ENCODE measurements at places on chromosomes 1 and 21.

GRCh38 chr1:73998348-73998959, 199.5 kb downstream of the LRRIQ3 start:
- DNase-seq = peak; percentile 21

- DNase-seq = no peak
Measured at GRCh38 chr1:12172042-12172851, 5.5 kb downstream of the TNFRSF1B start.

GRCh38 chr1:87106144-87106543, 191.7 kb downstream of the HS2ST1 start:
- DNase-seq = no peak

- DNase-seq = no peak
Measured at GRCh38 chr21:28636752-28637691, 355.7 kb downstream of the LTN1 start.

- no peak for DNase-seq
Measured at GRCh38 chr1:214107322-214108096, 119.7 kb downstream of the PROX1 start.

GRCh38 chr21:34890724-34891612, 158.1 kb downstream of the RUNX1 start:
- DNase-seq = peak; percentile 53

DNA sequence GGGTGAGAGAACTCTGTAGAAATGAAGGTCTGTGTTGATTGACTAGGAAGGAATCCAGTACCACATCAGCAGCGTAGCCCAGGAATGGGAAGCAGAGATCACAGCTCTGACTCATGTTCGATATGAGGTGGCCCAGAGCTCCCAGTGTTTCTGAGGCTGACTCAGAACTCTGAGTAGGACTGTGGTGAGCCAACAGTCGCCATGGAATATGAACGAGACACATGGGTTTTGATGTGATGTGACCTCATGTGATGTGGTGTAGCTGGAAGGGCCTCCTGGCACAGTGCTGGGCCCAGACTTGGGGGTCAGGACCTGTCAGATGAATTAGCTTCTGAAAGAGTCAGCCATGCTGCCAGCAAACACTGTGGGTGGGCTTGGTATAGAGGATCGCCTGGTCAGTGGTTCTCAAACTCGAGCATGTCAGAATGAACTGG, 237.0 kb downstream of the MRPL39 start:
- DNase-seq = no peak

DNA sequence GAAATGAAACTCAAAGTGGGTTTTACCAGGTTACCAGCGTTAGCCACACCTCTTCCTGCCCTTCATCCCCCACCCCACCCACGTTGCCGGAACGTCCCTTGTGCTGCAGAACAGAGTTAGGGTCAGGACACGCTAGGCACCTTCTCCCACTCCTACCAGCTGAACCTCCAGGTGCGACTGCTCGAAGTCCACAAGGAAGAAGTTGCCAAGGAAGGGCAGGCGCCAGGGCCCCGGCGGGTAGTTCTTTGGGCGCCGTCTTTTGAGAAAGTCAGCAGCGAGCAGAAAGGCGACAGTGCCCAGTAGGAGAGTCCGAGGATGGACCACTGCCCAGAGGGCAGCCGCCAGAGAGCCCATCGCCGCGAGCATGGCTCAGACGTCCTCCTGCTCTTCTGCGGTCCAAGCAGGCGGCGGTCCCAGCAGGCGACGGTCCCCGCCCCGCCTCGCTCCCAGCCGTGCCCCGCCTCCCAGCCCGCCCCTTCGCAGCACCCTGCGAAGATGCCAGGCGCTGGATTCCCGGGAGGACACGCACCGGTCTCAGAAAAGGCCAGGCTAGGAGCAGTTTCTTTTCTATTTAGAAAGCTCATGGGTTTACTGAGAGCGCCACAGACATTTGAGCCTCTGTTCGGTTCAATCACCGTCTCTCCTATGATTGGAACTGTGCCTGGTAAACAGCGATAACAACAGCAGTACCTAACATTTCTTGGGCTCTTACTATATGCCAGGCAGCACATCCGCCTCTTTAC, at the start of gene CYP2J2:
CYP2J2 (minus strand) TSS at position 393 of the 743 bp plus-strand sequence; CDS start at position 366, 27 bp downstream.
- DNase-seq = peak; percentile 52

- DNase-seq = no peak
Measured at GRCh38 chr1:208782186-208782585, 538.0 kb upstream of the PLXNA2 start.

- DNase-seq = peak; percentile 18
Measured at GRCh38 chr1:214658785-214659184, 55.8 kb downstream of the CENPF start.

DNA sequence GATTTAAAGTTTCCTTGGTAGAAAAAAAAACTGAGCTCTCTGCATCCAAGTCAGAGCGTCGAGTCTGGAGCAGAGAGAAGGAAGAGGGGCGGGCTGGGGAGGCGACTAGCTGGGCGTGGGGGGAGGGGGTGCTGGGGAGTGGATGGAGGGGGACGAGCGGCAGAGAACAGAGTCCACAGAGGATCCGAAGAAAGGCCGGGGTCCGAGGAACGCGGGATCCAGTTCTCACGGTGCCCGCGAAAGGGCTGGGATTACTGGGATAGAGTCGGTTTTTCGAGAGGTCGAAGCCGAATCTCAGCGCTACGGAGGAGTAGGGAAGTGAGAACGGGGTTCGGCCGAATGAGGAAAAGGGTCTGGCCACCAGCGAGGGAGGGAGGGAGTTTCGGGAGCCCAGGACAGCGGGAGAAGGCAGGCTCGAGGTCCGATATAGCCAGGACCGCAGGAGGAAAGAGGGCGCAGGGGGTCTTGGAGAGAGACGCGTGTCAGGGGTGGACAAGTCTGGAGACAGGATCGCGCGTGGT, 665 bp downstream of the DAB1 start:
- no peak for DNase-seq

- no peak for DNase-seq
Measured at GRCh38 chr1:33191731-33192275, 10.0 kb upstream of the TRIM62 start.

- no peak for DNase-seq
Measured at GRCh38 chr1:197184190-197184589, 37.7 kb upstream of the ASPM start.

- DNase-seq = no peak
Measured at GRCh38 chr1:160797861-160798273, 1.9 kb downstream of the LY9 start.

DNA sequence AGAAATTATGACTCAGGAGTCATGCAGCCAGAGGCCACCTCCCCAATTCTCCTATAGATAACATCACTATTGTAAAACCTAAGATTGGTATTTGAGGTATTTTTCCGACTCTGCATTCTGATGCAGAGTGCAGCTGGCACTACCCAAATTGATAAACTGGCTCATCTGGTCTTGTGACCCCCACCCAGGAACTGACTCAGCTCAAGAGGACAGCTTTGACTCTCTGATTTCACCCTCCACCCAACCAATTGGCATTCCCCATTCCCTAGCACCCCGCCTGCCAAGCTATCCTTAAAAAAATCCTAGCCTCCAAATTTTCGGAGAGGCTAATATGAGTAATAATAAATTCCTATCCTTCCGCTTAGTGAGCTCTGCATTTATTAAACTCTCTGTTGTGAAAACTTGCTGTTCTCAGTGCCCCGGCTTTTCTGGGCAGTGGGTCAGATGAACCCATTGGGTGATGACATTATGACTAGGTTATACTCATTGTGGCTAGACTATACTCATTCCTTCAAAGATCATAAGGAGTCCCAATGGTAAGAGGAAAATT, 39.4 kb upstream of the EPS15 start:
- no peak for DNase-seq

DNA sequence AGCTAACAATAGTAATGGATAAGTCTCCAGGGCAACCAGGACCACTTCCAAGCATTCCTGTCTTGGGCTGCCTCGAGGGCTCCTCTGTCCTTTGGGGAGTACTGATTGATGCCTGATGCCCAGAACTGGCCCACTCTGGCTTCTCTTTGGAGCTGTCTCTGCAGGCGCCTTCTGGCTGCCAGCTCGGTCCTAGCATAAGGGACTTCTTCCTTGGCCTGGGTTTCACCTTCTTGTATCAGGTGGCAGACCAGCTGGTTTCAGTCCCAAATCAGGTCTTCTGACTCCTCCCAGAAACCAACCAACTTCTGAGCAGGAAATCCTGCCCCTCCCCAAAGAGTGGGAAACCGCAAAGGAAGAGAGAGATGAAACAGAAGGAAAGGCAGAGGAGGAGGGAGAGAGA, 10.6 kb downstream of the G0S2 start:
- DNase-seq = no peak

DNA sequence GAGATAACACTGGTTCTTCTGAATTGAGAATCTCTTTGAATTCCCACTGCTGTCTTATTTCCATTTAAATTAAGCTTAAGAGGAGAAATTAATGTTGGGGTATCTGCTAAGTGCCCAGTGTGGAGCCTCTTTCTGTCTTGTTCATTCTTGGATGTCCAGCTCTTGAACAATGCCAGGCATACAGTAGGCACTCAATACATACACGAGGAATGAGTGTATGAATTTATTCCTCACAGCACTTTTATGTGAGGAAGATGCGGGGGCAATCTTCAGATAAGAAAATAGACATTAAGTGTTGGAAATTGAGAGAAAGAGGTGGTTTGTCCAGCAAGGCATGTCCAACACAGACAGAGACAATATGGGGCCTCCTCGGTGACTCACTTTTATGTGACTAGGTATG, 11.8 kb upstream of the ATF3 start:
- DNase-seq = no peak

GRCh38 chr1:232786845-232787455, 18.3 kb upstream of the MAP10 start:
- no peak for DNase-seq

- DNase-seq = peak; percentile 67
Measured at GRCh38 chr1:175841738-175842187, 98.4 kb upstream of the TNR start.

DNA sequence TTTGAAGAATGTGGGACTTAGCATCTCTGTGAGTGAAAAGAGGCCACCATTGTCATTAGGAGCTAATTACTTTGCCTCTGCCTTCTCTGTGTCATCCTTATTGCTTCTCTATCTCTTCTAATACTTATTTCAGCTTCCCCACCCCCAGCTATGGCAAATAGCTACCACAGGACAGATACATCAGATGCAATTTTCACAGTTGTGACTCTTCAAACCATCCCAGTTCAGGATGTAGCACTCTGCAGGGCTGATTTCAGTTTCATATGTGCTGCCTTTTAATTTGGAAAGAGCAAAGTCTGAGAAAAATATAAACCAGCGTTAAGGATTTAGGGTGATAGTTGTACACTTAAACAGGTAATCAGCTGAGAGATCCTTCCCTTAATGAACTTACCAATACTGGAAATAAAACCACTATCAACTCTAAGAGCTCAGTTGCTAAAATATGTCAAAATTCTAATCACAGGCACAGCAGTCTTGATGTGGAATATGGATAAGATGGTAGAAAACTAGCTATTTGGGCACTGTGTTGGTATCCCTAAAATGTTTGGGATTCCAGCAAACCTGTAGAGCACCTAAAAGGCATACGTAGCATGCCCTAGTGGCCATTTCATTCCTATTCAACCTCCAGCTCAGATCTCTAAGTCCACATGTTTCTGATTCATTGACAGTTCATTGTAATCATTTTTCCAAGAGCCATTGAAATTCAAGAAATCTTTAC, 148.4 kb downstream of the SYT2 start:
- no peak for DNase-seq

- no peak for DNase-seq
Measured at GRCh38 chr21:31157756-31158155, 119.5 kb upstream of the KRTAP19-8 start.

GRCh38 chr1:15012822-15013221, 140.7 kb upstream of the TMEM51 start:
- DNase-seq = no peak

GRCh38 chr1:226722240-226722900, 16.7 kb downstream of the ITPKB start:
- DNase-seq = peak; percentile 46

- DNase-seq = peak; percentile 31
Measured at GRCh38 chr1:92961896-92962752, 862 bp upstream of the DIPK1A start.

DNA sequence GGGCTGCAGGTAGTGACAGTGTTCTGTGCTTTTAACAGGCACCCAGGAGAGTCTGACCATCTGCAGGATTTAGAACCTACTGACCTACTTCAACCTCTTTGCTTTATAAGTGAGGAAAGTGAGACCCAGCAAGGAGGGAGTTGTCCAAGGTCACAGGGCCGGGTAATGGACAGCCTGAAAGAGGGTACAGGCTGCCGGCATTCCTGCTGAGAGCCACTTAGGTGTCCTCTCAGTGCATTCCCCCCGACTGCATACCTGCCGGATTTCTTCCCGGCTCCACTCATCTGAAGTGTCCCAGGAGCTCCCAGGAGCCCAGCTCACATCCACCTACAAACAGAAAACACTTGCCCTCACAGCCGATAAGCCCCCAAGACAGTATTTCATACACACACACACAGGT, 13.9 kb downstream of the PHLDA3 start:
- no peak for DNase-seq

DNA sequence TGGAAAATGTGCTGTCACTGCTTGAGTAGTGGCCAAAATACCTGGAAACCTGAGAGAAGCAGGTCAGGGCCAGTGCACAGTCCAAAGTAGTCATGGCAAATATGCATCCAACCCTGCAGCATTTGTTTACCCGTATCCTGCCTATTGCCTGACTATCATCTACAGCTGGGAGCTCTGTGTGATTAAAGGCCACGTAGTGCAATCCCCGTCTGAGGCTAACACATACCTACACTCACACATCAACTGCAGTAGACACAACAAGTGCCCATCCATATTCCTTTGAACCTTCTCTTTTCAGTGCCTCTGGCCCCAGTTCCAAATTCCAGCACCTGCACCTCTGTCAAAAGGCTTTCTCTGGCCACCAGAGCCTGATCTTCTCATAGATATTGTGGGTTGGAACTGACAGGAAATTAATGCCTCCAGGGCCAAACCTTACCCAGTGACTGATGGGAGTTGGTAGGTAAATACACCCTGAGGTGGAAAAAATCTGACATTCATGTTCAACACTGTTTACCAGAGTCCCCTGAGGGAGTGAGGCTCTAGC, 383.0 kb downstream of the SETD4 start:
- no peak for DNase-seq

DNA sequence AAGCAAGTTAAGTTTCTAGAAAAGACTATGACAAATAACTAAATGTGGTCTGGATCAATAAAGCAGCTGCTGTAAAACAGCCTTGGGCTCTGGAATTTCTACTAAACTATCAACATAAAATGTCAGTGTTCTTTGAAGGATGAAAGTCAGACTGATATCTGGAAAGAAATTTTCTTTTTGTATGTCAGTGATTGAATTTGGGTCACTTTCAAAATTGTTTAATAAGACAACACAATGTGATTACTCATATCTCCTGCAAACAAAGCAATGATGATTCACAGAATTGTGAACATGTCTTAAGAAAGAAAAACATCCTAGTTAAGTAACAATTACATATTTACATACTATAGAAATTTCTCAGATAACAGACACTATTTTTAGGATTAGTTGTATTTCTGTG, 826.4 kb downstream of the PLA2G4A start:
- no peak for DNase-seq

GRCh38 chr1:2912424-2913061, 108.7 kb upstream of the ACTRT2 start:
- DNase-seq = no peak

GRCh38 chr1:212310383-212310782, 25.2 kb downstream of the PPP2R5A start:
- no peak for DNase-seq

Data from NCI-H524 (cell line).